ENCODE measurements at places on chromosomes 16 and 17.

DNA sequence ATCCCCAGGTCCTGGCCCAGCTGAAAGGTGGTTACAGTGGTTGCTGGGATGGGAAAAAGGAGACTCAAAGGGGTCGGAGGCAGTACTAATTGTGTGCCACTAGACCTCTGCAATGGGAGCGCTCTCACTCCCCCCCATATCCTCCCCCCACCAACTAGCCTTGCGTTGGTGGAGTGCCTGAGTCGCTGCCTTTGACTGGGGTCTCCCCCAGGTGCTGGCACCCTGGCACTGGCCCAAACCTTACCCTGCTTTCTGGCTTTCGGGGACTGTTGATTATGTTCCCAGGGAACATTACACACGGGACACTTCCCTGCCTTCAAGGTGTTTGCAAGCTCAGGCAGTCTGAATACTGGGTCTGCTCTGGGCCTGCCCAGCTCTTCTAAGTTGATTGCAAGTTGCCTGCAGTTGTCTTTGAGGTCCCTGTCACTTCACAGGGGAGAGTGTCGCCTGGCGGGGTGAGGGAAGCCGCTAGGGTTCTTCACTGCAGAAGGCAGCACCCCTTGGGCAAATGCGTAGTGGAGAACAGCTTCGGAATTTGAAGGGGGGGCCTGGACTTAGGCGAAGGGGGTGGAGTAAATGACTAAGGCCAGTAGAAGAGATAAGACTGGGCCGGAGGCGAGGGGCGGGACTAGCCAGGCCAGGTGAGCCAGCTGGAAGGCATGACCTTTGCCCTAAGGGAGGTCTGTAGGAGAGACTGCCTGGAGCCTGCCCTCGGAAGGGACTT, 98.0 kb downstream of the RAB11FIP4 start:
- no peak for DNase-seq

- DNase-seq, result no peak
Observed at GRCh38 chr16:68496689-68497088, 42.4 kb upstream of the ZFP90 start.

- DNase-seq, result no peak
Observed at GRCh38 chr16:88306411-88306810, 76.3 kb upstream of the ZNF469 start.

DNA sequence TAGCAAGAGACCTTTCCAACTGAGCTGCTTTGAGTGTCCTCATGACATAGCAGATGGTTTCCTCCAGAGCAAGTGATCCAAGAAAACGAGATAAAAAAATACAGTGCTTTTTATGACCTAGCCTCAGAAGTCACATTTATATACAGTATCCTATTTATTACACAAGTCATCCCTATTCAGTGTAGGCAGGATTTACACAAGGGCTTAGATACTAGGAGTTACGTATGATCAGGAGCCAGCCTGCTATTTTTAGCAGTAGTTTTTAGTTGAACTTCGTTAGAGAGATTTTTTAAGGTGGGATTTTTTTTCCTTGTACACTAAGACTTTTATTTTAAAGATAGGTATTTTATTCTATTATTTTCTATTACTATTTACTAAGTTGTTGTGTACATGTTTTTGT, 58.4 kb downstream of the PHKB start:
- DNase-seq, result no peak

- DNase-seq, result no peak
Observed at GRCh38 chr17:48445248-48445620, 15.2 kb upstream of the SKAP1 start.

DNA sequence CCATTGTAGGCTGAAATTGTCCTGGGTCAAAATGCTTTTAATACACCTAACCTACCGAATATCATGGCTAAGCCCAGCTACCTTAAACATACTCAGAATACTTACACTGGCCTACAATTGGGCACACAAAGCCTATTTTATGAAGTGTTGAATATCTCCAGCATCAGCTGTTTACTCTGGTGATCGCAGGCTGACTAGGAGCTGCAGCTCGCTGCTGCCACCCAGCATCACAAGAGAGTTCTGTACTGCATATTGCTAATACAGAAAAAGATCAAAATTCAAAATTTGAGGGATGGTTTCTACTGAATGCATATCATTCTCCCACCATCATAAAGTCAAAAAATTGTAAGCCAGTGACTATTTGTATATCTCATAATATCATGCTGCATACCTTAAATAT, 55.3 kb downstream of the ULK2 start:
- DNase-seq, result no peak

- DNase-seq, result peak; percentile 77
Observed at GRCh38 chr17:7440834-7441195, 1.5 kb downstream of the FGF11 start.

GRCh38 chr17:71409712-71410111, 711.1 kb upstream of the SOX9 start:
- no peak for DNase-seq

DNA sequence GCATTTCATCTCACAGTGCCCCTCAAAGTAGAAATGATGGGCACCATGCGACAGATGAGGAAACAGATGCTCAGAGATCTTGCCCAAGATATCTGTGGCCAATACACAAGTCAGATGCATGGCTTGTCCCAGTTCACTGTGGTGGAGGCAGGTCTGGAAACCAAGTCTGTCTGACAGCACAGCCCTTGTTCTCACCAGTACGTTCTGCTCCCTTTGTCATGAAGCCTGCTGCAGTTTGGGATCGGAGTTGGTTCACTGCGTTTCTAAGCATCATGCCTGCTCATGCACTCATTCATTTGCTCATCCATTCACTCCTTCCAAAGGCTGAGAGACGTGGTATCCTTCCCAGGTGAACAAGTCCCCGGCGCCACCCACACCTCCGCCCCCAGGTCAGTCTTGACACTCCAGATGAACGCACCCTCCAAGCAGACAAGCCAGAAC, 27.2 kb upstream of the MEAK7 start:
- DNase-seq, result peak; percentile 59

- no peak for DNase-seq
Observed at GRCh38 chr16:57801809-57802340, 416 bp downstream of the KIFC3 start.

- peak; percentile 61 for DNase-seq
Observed at GRCh38 chr17:17613708-17614114, 22.2 kb upstream of the PEMT start.

DNA sequence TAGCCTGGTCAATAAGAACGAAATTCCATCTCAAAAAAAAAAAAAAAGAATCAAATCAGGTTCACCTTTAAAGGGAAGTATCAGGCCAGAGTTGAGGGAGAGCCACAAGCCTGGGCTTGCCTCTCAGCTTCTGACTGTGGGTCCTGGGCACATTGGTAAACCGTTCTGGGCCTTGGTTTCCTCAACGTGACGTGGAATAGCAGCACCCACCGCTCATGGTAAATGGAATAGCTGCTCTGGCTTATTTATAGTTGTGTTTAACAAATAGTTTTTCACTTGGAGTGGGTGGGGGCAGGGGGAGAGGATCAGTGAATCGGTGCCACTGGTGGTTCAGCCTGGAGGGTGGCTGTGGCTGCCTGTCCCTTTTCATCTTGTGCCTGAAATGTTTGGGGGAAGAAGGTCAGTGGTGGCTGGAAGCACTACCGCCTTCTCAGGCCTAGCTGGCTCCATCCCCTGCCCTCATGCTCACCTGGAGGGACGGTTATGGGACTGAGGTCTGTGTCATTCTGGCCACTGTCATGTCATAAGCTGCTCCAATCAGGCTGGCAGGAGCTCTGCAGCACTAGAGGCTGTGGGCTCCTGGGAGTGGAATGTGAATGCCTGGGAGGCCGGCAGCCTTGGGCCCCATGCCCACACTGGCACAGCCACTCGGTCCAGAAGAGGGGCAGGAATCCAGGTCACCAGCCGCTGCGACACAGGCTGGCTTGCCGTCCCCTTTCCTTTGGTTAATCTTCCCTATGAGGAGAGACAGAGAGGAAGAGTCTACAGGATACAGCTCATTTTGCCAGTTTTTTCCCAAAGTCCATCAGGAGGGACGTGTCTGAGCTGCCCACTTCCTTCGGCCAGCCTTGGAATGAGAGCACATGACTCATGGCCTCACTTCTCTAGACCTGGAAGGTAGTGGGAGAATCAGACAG, 27.0 kb downstream of the CCR7 start:
- DNase-seq, result no peak

- no peak for DNase-seq
Observed at GRCh38 chr16:89537549-89537925, 22.9 kb upstream of the RPL13 start.

- no peak for DNase-seq
Observed at GRCh38 chr16:55380485-55380884, 56.5 kb downstream of the IRX6 start.

DNA sequence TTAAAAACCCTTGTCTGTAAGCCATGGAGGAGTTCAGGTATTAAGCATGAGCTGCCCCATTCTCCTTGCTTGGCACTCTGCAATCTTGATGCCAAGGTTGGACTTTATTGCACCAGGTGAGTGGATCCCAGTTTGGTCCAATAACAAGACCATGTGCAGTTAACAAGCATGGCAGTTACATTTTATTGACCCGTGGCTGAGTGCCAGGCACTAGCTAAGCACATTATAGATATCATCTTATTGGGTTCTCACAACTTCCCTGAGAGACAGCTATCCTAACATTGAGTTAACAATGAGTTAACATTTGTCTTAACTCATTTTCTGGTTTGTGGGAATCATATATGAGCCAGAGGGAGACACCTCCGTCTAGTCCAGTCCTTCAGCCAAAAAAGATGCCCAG, 21.8 kb downstream of the LYRM9 start:
- DNase-seq, result no peak

GRCh38 chr17:41404024-41404671, 6.7 kb upstream of the KRT31 start:
- peak; percentile 97 for DNase-seq

DNA sequence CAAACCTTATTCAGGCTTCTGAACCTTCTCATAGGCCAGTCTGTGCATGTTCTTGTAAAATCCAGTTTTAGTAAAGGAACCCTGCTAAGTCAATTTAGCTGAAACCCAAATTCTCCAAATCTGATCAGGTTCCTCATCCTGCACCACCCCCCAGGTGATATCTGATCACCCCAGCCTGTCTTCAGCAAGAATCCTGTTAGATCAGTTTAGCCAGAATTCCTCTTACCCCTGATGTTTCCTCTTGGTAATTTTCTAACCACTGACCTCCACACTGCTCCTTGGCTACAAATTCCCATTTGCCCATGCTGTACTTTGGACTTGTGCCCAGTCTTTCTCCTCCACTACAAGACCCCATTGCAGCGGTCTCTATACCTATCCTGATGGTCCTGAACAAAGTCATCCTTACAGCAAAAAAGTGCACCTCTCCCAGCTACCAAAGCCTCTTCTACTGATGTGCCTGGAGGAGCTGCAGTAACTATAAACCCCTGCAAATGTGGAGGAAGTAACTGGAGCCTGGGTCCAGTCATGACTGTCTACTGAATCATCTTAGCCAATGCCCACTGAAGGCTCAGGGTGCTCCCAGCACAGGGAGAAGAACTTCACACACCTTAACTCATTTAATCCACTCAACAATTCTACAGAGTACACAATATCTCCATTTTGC, 23.8 kb downstream of the TEX14 start:
- DNase-seq, result no peak

DNA sequence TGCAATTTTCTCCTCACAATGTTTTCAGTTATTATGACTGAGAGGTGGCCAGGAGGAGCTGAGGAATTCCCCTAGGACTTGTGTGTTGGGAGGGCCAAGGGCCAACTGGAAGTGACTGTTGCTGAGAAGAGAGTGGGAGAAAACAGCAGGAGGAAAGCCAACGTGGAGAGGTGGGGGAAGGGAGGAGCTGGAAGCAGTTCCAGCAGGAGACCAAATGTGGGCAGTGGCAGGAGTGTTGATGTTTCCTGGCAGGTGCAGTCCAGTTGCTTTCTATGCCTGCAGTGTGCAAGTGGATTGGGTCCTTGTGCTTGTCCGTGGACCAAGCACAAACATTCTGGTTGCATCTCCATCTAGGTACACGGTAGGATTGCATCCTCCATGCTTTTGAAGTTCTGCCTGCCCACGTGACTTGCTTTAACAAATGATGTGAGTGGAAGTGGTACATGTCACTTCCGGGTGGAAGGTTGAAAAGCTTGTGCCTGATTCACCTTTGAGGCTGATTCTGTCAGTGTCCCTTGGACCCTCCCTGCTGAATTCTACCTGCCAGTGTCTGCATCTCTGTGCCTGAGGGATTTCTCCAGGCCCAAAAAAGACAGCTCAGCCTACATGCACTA, 54.7 kb upstream of the CRHR1 start:
- DNase-seq, result no peak

GRCh38 chr16:85279825-85280545, 167.7 kb upstream of the CIBAR2 start:
- DNase-seq, result peak; percentile 48

GRCh38 chr16:60137891-60138290, 1403.8 kb upstream of the GOT2 start:
- DNase-seq, result no peak

GRCh38 chr16:20904507-20905081, 4.0 kb downstream of the LYRM1 start:
- no peak for DNase-seq

DNA sequence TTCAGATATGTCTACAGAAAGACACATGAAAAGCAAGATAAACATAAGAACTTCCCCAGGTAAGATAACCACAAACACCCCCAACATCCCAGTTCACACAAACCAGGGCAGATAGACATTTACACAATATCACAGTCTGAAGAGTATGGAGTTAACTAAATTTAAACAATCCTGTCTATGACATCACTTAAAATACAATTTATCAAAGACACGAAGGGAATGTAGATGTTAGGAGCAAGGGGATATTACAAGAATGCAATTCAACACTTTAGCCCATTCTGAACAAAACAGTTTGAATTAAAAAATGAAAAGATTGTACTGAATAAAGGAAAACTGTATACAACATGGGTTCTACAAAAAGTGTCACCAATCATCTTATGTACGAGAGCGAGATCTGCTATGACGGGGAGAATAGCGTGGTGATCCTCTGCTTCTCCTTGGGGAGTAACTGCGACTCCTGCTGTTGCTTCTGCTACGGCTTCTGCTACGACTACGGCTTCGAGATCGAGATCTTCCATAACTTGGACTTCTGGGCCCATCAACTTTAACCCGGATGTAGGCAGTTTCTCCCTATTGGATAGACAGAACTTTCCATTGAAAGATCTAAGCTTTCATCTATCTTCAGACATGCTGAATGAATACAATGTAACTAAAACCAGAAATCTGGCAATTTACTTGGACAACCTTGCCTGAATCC, 1.9 kb downstream of the SRSF1 start:
- no peak for DNase-seq

DNA sequence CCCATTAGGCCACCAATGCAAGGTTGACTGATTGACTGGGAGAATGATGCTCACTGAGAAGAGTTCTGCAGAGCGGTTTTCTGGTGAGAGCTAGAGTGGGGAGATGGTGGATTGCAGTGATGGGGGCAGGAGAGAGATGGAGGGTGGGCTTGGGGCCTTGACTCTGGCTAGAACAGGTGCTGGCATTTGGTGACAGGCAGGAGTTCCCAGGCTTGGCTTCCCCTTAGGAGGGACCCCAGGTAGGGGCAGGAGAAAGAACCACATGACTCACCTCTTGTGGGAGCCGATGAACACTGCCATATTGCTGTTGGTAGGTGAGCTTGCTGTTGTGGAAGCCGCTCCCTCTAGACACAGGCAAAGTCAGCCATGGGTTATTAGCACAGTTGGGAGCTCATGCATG, 8.0 kb downstream of the CD300LB start:
- no peak for DNase-seq

DNA sequence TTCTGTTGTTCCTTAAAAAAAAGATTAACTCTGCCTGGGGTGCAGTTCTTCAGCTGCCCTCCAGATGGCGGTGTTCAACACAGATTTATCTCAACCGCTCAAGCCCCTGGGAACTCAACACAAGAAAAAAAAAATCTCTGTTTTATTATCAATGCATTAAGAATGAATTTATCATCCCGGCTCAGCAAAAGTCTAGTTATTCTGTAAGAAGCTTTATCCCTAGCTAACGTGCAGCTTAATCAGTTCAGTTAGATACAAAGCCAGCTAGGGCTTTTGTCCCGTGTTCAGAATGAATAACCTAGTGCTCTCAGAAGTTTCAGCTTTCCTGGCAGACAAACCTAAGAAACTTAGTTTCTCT, 475.9 kb upstream of the CCL2 start:
- peak; percentile 87 for DNase-seq
